Lung (tissue), 17 donors: ENCODE measurements at places on chromosomes 7 and 10. TPM values are rescaled to one million over a fixed set of nuclear protein-coding genes. Genes with fewer than 3 reads are reported as not detected.

- no peak for DNase-seq
Observed at GRCh38 chr7:121634356-121634755, 238.2 kb upstream of the FAM3C start.

DNA sequence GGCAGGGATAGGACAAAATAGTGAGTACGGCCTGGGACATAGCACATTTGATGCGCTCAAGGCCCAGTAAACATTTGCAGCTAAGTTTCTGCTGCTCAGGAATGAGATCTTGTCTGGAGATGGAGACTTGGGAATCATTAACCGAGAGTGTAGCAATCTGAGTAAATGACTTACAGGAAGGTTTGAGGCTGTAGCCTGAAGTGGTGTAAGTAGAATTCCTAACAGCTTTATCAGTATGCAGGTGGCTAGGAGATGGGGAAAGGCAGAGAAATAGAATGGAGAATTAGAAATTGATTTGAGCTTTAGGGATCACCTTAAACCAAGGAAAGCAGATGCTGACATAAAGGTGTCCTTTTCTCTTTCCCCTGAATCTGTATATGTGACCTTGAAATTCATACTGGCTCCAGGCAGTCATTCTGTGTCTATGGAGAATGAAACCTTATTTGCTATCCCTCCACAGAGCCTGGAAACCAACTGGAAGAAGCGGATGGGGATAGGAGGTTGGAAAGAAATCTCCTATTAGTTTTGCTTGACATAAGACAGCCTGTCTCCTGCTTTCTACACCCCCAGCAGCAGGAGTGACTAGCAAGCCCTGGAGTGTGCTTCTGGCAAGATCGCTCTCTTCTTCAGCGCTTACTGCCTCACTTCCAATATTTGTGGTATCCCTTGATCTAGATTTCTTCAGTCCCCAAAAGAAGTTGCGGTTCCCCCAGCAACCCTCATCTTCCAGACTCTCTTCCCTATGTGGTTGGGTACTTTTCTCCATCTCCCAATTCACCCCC lies 6.4 kb upstream of the PON2 start:
- no peak for DNase-seq

DNA sequence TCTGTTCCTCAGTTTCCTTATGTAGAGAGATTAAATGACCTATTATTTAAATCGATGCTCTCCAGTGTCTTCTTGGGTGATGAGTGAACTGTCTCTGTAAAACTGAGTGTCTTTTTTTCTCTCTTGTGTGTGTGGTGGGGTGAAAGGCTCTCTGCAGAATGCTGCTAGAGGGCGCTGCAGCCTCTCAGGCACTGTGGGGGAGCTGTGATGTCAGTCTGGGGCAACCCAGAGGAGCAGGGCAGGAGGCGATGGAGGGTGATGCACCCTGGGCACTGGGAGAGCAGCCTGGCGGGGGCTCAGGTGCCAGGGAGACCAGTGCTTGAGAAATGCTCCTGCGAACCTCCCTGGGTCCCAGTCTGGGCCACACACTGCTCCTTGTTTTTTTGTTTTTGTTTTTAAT lies 110.1 kb upstream of the POM121L12 start:
- no peak for DNase-seq

SLC13A1 gene
- total RNA-seq = not detected
